ENCODE measurements at places on chromosomes 1 and 21.

- DNase-seq: no peak
These were observed 4.2 kb upstream of the ZNF496 start for GRCh38 chr1:247335882-247336281.

DNA sequence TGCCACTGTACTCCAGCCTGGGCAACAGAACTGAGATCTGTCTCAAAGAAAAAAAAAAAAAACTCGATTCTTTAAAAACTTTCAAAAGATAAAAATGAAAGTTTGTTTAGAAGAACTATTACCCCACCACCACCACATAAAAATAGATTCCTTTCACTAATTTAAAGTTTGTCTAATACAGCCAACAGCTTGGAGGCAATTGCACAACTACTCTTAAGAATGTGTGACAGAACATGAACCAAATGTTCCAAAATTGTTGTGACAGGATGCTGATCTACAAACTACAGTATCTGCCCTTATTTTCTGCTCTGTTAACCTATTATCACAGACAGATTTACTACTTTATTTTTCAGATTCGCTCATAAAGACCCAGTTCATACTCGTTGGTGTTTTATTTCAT, 5.5 kb upstream of the TGFBR3 start:
- no peak for DNase-seq

DNA sequence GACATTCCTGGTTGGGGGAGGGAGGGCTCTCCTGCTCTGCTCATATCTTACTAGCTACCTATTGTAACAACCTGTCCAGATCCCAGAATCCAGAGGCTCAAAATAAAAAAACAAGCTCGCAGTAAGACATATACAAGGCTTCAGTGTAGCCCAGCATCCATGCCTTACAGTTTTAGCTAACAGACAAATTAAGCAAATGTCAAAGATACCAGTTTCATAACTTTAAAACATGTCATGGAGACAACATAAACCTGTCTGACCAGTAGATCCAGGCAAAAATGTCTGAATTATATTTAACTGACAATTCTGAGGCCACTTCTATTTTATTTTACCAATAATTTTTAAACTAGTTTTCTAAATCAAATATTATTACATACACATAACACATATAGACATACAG, 167.7 kb upstream of the TNR start:
- DNase-seq: no peak

DNA sequence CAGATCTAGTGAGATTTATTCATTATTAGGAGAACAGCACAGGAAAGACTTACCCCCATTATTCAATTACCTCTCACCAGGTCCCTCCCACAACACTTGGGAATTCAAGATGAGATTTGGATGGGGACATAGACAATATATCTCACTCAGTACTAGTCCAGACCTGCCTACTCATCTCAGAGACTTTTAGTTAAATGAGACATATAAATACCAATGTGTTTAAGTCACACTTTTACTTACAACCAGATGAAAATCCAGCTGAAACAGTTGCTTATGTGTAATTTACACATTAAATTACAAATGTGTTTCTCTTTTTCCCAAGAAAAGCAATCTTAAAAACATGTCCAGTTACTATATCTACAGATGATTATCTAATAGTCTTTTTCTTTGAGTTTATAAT, 1145.6 kb downstream of the KCNT2 start:
- DNase-seq: no peak

GRCh38 chr1:119083980-119084379, 56.5 kb downstream of the WARS2 start:
- DNase-seq: no peak

DNA sequence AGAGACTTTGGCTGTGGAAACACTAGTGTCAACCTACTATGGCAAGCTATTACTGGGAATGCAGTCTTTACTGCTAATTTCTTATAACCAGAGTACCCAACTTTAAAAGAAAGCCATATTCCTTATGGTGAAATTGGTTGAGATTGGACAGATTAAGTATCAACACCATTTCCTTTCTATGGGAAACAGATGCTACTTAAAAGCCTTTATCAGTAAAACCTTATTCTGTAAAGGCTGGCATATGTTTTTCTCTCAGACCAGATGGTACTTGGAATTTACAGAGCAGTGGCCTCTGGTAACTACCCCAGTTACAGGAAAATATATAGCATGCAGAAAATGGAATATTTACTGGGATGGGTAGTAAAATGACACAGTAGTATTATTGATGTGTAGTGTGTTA, 18.8 kb downstream of the IFI44 start:
- DNase-seq: no peak

DNA sequence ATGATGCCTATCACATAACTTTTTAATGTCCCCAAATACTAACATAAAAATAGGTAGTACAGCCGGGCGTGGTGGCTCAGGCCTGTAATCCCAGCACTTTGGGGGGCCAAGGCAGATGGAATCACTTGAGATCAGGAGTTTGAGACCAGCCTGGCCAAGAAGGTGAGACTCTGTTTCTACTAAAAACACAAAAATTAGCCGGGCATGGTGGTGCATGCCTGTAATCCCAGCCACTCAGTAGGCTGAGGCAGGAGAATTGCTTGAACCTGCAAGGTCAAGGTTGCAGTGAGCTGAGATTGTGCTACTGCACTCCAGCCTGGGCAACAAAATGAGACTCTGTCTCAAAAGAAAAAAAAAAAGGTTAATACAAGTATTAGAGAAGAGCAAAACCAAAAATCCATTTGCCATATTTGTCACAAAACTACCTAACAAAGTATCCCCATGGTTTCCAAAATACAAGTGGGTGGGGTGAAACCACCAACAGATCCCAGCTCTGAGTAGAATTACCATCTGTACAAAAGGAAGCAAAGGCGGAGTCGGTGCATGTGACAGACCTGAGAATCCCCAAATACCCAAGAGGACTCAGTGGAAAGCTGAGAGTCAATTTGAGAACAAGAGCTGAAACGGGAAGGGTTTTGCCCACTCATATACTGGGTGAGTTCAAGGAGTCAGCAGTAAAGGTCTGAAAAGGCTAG, 113.2 kb downstream of the TOMM20 start:
- peak; percentile 90 for DNase-seq

Measured in activated CD4-positive, alpha-beta T cell treated with anti-CD3 and anti-CD28 coated beads, Interleukin-10, Interleukin-2, amounts not matched to agents 100 ng/mL and 50 ng/mL, durations not matched to agents 16 hours and 8 hours (primary cell).